ENCODE measurements at places on chromosomes 11 and 22. TPM values are rescaled to one million over a fixed set of nuclear protein-coding genes. Genes with fewer than 3 reads are reported as not detected.

Gene ZP1
- not detected for total RNA-seq

Gene NXPE2
- total RNA-seq = not detected

- no peaks in the 10 kb centered on the region for H3K27me3 ChIP-seq
- H3K4me3 ChIP-seq = no peak overlapping the region
- no peak for DNase-seq
- peaks cover 3% of the 10 kb centered on the region for H3K4me1 ChIP-seq
These were observed 22.6 kb downstream of the TMEM218 start for GRCh38 chr11:125088576-125089455.

DNA sequence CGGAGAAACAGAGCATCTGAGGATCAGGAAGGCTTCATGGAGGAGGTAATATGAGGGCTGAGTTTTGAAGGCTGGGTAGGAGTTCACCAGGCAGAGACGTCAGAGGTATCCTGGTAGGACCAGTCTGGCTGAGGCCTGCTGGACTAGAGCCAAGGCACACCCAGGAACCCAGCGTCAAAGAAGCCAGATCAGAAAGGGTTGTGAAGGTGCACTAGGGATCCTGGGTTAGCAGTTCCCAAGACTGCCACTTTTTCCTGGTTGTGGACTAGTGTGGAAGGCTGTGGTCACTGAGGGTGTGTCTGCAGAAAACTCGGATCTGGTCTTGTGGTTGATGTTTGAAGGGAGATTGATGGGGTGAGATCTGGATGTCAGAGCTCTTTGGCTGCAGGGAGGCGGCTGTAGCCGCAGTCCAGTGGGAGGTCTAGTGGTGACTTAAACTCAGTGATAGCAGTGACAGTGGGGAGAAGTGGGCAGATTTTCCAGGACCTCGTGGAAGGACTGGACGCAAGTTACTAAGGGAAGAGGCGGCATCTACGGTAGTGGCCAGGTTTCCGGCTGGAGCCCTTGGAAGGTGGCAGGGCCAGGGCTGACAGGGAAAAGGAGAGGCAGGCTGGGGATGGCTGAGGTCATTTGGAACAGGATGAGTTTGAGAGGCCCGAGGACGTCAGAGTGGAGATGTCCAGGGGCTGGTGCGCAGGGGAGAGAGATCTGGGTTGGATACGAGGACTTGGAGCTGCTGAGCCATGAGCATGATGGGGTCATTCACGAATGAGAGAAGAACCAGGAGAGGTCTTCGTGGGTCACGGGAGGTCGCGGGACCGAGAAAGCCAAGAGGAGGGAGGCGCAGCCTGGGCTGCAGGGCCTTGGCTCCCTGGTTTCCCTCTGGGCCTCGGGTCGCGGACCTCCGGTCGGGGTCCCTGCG is 10.9 kb downstream of the RELA start:
- peak overlapping the region; percentile 44 for H3K27ac ChIP-seq
- H3K4me1 ChIP-seq = peaks cover 27% of the 10 kb centered on the region
- H3K36me3 ChIP-seq = peaks cover 51% of the 10 kb centered on the region
- DNase-seq = no peak

DNA sequence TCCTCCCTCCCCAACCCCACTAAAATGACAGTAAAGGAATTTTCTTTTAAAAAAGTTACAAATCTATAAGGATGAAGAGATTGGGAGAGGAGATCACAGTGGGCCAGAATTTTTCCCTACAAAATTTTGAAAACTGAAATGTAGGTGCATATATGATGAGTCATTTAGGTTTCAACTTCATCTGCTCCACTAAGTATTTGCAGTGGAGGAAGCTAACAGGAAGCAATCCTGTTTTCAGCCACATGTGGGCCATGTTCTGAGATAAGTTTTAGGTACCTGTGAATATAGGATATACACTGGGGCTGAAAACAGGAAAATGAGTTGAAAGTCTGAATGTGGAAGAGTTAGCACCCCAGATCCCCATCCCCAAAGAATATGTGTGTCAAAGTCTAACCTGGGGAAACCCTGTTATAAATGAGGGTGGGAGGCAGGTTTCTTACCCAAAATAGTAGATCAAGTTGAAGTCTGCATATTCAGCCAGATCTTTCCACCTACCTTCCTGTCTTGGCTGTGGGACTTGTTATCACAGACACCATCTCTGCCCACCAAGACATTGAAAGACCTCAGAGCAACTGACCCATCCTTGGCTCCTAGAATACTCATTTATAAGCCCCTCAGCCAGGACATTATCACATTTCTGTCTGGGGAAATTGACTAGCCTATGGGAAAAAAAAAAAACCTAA is 87.3 kb downstream of the PACS1 start:
- H3K4me3 ChIP-seq = no peak overlapping the region
- no peak for DNase-seq
- H3K27ac ChIP-seq = no peak overlapping the region
- peaks cover 15% of the 10 kb centered on the region for H3K4me1 ChIP-seq

DNA sequence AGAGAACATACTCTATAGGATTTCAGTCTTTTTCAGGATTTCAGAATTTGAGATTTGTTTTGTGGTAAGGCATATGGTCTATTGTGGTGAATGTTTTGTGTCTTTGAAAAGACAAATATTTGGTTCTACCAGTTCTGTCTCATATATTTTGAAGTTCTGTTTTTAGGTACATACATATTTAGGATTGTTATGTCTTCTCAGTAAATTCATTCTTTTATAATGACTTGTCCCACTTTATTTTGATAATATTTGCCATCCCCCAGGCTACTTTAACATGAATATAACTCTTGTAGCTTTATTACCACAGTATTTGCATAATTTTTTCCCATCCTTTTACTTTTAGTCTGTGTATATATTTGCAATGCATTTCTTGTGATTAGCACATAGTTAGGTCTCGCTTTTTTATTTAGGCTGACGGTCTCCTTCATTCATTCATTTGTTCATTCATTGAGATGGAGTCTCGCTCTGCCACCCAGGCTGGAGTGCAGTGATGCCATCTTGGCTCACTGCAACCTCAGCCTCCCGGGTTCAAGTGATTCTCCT is 32.1 kb downstream of the MTMR3 start:
- H3K4me3 ChIP-seq = no peak overlapping the region
- H3K27ac ChIP-seq = no peak overlapping the region
- H3K27me3 ChIP-seq = no peaks in the 10 kb centered on the region
- no peaks in the 10 kb centered on the region for H3K36me3 ChIP-seq

Measured in activated T-helper 2 cell treated with anti-CD3 and anti-CD28 coated beads, Interferon-gamma antibody, Interleukin-2, Interleukin-4, amounts not matched to agents 10 μg/mL and 5 μg/mL and 100 μg/mL, durations not matched to agents 14 hours and 24 hours and 36 hours (primary cell).